ENCODE measurements at places on chromosomes 6 and 20. TPM values are rescaled to one million over a fixed set of nuclear protein-coding genes. Genes with fewer than 3 reads are reported as not detected.

Gene BPIFB4
- not detected for total RNA-seq

Gene FNDC11
- 0.09 TPM for total RNA-seq

Gene MYH7B
- total RNA-seq, result not detected

Gene CNKSR3
- total RNA-seq, result 4.7 TPM

Gene ACTL10
- total RNA-seq, result not detected

Gene BPIFA3
- total RNA-seq, result not detected

Gene PROKR2
- total RNA-seq, result not detected

Gene SSTR4
- total RNA-seq, result 0.17 TPM
